ENCODE measurements at places on chromosomes 7 and 10.

- DNase-seq, result no peak
These were observed 100.9 kb upstream of the SORCS3 start for GRCh38 chr10:104540181-104540580.

DNA sequence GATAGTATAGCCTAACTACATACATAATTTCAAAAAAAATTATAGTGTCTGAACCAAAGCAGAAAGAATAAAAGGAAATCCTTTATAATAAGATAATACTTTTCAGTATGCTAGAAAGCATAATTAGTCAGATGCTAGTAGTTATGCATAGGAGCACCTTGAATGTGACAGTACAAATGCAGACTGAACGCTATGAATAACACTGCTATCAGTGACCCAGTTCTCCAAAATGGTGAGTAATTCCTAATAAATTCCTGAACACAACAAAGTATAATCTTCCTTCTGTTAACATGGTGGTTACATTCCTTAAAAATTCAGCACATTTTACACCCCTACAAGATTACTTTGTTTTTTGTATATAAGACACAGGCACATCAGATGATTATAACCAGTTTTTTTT, 1.2 kb upstream of the CHPF2 start:
- DNase-seq, result no peak

GRCh38 chr10:35446439-35446838, 110.1 kb downstream of the CCNY start:
- DNase-seq, result no peak

GRCh38 chr7:19105546-19105945, 11.9 kb downstream of the TWIST1 start:
- DNase-seq, result no peak

GRCh38 chr10:131239926-131240325, 71.6 kb downstream of the TCERG1L start:
- DNase-seq, result no peak

GRCh38 chr10:6840766-6841165, 260.7 kb upstream of the PRKCQ start:
- DNase-seq, result no peak

GRCh38 chr10:538895-539294, 150.6 kb downstream of the DIP2C start:
- DNase-seq, result no peak

DNA sequence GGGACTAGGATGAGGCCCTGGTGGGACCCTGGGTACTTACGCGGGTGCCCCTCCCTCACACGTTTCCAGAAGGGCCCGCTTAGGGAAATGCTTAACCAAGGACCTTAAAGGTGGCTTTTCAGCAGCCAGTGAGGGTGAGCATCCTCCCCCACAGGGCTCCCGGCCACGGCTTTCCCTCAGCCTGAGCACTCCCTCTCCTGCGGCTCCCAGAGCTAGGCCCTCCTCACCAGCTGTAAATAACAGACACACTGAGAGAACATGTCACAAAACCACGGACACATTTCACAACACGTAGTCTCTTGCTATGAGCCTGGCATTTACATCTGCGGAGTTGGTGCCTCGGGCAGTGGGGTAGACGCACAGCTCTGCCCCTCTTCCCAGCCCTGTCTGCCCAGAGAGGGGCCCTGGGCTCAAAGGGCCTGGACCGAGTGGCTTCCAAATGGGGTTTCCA, 25.2 kb downstream of the GRID1 start:
- peak; percentile 71 for DNase-seq

DNA sequence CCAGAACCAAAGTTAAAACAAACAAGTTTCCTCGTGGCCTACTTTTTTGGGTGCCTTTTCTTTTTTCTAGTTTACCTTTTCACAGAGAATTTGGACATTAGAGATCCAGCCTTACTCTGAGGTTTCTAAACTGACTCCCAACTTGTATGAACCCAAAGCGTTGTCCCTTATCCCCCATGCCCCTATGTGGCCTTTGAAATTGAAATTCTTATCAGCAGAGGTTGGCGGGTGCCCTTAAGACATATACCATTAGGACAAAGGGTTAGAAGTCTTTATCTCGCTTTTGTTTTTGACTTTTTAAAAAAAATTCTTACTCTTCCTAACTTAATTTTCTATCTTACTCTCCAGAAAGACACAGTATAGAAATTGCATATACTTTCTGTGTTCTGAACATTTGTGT, 76.3 kb upstream of the C7orf33 start:
- DNase-seq, result no peak
